ENCODE measurements at places on chromosomes 12 and 14.

DNA sequence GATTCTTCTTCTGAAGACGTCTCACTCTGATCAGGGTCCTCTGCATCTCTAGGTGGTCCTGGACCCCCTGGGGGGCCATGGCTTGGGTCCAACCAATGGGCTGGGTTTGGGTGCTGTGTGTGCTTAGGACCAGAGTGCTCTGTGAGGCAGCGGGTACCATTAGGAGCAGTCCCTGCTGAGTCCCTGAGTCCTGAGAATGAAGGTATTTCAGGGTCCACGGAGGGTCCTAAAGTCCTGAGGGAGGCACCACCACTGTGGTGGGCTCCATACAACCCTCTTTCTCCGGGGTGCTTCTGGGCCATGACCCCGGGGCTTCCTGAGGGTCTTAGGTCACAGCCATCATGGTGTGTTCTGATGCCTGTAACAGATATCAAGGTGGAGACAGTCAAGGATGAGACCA is 1.0 kb downstream of the DNAJC14 start:
- DNase-seq = no peak

GRCh38 chr12:6382371-6382770 is 1.6 kb upstream of the LTBR start:
- DNase-seq = no peak

- DNase-seq = peak; percentile 58
Observed at GRCh38 chr12:25557830-25558436, 4.8 kb upstream of the LMNTD1 start.

GRCh38 chr12:778615-779014 is 26.2 kb downstream of the WNK1 start:
- DNase-seq = no peak

DNA sequence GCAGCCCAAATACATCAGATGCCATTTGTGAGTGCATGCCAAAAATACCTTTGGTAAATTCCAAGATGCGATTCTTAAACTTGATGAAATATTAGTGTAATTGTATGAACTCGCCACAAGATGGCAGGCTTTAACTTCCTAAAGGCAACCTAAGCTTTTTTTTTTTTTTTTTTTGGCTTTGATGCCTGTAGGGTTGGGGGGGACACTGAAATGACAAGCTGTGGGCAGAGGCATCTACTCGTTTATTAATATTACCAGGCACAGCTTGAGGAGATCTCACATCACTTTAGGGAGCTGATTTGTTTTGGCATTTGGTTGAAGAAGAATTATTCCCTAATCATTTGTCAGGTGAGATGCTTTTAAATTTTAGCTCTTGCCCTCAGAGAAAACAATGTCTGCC is 126.7 kb upstream of the CCDC196 start:
- DNase-seq = peak; percentile 68

GRCh38 chr12:132471011-132471857 is 18.7 kb upstream of the FBRSL1 start:
- no peak for DNase-seq

DNA sequence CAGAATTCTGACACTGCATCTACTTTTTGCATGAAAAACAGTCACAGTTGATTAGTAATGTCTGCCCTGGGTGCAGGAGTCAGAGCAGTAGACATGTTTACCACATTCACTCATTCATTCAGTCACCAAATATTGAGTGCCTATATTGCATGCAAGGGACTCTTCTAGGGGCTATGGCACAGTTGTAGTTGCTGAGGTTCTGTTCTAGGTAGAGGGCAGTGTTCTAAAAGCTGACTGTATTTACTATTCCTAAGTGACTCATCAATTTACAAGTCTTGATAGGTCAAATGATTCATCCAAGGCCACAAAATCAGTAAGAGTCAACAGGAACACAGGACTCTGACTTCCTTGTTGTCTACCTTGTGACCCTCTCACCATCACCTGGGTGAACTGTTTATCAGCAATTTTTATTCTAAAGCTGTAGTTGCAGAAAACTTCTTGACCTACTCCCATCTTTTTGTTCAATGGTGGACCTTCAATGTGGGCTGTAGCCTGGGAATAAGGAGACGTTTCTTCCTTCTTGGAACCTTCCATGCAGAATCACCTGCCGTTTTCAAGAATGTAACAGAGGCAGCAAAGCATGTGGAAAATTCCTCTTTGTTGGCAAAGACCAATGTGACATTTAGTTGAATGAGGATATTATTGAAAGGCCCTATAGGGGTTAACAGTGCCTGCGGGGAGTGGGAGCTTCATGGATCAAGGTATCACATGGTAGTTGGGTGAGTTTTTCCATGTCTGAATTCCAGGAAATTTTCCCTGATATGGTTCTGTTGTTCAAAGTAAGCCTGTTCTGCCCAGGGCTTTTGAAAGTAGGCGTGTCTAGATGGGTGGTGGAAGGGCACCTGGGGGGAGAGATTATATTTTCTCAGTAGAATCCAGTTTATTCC is 223.2 kb downstream of the KTN1 start:
- peak; percentile 94 for DNase-seq

DNA sequence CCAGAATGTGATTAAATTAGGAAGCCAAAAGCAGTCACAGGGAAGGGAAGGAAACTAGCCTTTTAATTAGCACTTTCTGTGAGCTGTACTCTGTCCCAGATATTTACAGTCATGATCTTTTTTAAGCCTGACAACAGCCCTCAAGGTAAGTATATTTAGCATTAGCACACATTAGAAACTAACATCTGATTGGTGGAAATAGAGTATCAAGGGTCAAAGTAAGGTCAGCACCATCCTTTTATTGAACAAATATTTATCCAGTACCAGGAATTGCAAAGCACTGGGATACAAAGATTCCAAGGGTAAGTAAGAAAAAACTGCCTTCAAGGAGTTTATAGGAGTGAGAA is 28.2 kb downstream of the RPGRIP1 start:
- peak; percentile 6 for DNase-seq

DNA sequence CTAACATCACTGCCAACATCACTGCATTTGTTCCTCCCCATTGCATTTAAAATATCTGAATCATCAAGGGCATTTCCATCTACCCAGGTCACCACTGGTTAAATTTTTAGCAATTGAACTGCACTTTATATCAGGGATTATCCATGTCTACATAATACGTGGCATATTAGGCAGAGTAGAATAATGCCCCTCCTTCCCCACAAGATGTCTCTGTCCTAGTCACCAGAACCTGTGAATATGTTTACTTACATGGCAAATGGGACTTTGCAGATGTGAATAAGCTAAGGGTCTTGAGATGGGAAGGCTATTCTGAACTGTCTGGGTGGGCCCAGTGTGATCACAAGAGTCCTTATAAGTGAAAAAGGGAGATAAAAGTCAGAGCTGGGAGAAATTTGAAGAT is 181.7 kb upstream of the ARID2 start:
- DNase-seq = peak; percentile 6

- no peak for DNase-seq
Observed at GRCh38 chr12:52551216-52551865, 1.6 kb downstream of the KRT71 start.

DNA sequence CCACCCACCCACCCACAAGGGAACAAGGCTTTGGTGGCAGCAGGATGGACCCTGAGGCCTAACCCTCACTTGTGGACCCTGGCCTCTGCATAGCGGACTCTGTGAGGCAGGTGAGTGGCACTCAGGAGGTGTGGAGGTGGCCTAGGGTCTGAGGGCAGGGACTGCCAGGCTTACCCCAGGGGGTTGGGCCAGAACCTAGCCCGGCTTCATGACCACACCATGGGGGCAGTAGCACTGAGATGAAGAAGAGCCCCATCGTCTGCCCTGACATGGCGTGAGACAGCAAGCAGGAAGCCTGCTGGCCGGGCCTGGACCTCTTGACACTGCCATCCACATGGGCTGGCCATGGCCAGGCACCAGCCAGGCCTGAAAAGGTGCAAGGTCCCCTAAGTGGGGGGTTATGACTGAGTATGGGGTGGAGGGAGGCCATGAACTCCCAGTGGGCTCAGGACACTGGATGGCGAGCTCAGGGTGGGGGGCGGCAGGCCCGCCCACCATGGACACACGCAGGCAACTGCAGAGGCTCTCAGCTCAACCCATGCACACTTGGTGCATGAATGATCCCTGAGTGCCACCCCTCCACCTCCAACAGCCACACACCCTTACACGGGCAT is 29.3 kb downstream of the JAG2 start:
- DNase-seq = no peak

- peak; percentile 55 for DNase-seq
Observed at GRCh38 chr12:51351913-51352532, 5.5 kb upstream of the CELA1 start.

DNA sequence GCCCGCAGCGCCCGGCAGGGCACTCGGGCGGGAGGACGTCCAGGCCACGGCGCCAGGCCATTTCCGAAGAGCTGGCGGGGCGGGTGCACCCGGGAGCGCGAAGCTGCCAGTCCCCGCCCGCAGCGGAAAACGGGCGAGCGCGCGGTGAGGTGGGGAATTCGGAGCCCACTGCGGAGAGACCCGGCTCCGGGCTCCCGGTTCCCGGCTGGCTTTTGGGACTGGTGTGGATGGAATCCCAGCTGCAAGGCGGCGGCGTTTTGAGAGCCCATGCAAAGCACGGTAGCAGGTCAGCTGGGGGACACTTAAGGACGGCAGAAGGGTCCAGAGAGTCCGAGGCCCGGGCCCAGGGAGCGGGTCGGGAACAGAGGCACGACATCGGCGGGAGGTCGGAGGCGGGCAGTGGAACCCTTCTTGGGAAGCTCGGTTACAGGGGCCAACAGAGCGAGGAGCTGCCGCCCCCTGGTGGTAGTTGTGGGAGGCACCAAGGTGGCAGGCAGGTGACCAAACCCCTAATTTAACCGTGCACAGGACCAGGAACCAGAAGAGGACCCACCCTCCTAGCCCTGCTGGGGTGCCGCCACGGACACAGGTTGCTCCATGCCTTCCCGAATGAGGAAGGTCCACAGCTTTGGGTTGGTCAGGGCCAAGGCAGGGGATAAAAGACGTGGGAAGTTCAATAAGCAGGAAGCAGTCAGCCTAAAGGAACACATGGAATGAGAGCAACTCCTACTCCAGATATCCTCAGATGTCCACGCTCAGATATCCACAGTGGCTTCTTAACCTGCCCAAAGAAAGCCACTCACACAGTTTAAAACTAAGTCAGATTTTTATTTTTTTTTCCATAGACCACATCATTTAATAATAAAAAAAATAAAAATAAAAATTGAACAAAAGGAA is 685 bp upstream of the CDH24 start:
- DNase-seq = peak; percentile 87

- DNase-seq = peak; percentile 81
Observed at GRCh38 chr12:52119398-52120254, 40.1 kb downstream of the SMIM41 start.

- no peak for DNase-seq
Observed at GRCh38 chr14:62886461-62886860, 158.8 kb downstream of the KCNH5 start.

DNA sequence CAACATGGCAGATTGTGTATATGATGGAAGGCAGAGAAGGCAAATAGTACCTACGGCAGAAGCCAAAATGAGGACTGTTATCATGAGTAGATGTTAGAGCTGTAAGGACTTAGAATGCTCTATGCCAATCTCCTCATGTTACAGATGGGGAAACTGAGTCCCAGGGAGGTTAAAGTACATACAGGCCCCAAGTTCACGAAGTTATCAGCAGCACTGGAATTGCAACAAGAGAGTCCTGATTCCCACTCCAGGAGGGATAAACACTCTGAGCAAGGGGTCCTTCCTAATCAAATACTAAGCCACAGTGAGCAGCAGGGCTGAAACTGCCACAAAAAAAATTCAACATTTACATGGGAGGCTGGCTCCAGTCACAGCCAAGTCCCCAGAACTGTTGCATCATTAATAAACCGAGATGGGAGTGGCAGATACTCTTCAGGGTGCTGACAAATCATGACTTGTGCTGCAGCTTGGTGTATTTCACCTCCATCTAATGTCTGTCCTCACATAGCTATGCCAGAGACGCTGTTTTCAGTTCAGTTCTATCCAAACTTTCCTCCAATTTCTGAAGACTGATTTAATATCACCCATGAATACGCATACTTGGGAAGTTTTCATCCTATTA is 24.2 kb downstream of the NUAK1 start:
- DNase-seq = peak; percentile 42

- DNase-seq = no peak
Observed at GRCh38 chr12:14211947-14212387, 153.5 kb upstream of the ATF7IP start.

DNA sequence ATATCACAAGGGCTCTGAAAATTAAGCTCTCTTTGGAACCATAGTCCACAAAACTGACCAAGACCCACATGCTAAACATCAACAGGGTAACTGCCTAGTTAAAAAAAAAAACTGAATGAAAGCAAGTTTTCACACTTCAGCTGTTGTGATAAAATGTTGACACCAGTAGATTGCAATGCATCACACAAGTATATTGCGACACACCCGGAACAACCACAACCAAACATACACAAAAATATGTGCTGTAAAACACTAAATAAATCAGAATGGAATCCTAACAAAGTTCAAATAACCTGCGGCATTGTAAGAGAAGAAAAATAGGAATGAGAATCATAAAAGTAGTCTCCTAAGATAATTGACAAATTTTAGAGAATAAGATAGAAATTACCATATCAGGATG is 710.3 kb downstream of the AACS start:
- no peak for DNase-seq

DNA sequence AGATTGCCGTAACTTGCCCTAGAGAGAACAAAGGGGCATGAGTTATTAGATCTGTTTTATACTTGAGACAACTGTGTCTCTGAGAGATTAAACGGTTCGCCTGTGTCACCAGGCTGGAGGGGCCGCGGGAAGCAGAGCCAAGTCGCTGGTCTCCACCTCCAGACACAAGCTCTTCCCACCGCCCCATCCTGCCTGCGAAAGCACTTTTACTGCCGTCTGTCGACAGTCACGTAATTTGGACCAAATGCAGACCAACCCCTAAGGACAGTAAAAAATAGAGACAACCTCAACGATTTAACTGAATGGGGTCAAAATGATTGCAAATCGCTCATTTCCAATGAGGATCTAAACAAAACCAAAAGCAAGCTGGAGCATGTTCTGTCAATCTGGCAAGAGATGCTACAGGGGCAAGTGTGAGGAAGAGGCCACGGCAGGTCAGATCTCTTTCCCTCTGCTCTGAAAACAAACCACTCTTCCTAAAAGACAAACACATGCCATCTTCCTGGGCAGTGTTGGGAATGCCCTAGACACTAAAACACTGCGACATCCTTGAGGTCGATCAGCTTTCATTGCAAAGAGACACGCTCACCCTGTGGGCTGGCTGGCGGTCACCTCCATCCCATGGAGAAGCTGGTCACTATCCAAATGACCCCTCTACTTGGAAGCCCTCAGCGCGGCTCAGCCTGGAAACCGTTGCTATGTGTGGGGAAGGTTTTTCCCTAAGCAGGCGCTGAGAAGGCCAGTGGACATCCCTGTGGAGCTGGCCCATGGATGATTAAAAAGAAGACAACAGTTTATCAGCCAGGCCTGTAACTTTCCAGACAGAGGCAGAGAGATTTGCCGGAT is 17.1 kb downstream of the GSC start:
- DNase-seq = no peak

- DNase-seq = no peak
Observed at GRCh38 chr14:45095143-45095542, 11.2 kb downstream of the PRPF39 start.

- no peak for DNase-seq
Observed at GRCh38 chr12:29620030-29620429, 122.5 kb upstream of the OVCH1 start.

All from kidney tubule cell (primary cell).